ENCODE measurements at places on chromosomes 7 and 10.

- DNase-seq = no peak
Measured at GRCh38 chr7:83410989-83411591, 237.8 kb downstream of the SEMA3E start.

DNA sequence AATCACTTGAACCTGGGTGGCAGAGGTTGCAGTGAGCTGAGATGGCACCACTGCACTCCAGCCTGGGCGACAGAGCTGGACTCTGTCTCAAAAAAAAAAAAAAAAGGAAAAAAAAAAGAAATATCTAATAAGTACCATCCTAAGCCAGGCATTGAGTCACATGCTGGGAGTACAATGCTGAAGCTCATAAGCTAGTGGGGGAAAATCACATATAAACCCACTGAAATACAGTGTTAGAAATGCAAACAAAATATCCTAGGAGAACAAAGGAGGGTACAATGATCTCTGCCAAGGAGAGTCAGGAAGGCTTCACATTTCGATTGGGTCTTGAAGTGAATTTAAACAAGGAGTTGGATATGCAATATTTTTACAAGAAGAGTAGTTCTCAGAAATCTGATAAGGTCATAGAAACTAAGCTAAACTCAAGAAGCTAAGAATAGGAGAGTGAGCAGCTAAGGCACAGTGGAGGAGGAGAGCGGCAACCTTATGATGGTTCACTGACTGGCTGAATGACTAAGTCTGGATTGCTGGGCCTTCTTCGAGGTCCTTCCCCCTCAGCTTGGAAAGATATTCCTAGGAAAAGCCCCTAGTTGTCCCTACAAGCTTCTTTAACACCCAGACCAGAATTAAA, 115.5 kb downstream of the PHTF2 start:
- DNase-seq = no peak

DNA sequence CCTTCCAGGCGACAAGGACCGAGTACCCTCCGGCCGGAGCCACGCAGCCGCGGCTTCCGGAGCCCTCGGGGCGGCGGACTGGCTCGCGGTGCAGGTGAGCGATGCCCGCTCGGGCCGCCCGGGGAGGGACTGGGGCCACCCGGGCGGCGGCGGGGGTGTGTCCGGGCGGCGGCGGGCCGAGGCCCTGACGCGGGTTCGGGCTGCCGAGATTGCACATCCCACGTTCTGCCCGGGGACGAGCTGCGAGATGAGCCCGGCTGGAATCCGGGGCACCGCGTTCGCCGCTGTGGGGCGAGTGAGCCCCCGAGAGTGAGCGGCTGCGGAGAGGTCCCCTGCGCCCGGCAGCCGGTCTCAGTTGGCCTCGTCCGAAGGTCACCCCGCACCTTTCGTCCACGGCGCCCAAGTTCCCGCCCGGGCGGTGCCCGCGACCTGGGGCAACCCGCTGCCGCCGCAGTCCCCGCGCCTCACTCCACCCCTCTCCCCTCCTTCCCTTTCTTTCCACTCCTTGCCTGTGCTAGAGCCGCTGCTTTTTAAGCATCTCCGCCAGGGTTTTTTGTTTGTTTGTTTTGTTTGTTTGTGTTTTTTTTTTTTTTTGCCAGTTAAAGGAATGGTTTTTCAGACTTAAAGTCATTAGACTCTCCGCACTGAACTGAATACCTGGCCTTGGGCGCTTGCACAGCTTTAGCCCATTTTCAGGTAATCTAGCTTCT, 515 bp downstream of the RALA start:
- DNase-seq = no peak

DNA sequence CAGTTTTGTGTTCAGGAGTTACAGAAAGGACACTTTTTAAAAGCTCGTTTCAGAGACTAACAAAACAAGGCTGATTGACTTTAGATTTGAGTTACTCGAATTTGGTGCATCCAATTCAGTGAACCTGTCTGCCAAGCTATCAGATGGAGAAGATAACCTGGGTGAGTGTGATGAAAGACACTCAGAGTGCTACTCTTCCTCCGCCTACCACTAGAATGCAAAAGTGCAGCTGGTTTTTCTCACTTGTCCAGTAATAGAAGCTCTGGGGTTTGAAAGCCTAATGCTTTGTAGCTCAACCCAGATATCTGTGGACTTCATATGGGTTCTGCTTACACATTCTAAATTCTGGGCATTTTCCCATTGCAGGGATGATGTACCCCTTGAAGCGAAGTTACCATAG, 82.8 kb upstream of the NPY start:
- DNase-seq = no peak

DNA sequence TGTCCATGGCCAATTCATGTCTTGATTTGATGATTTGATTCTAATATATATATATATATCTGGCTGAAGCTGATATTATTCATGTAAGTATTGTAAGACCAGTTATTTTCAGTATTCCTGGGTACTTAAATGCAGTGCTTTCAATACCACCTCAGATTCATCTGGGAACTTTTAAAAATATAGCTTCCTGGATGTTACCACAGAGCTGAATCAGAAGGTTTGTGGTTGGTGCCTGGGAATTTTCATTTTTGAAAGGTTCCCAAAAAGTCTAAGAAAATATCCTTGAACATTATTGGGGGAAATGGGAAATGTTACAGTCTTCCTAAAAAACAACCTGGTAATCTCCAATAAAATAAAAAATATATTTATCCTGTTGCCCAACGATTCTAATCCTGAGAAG, 10.7 kb upstream of the PPP3CB start:
- DNase-seq = no peak

DNA sequence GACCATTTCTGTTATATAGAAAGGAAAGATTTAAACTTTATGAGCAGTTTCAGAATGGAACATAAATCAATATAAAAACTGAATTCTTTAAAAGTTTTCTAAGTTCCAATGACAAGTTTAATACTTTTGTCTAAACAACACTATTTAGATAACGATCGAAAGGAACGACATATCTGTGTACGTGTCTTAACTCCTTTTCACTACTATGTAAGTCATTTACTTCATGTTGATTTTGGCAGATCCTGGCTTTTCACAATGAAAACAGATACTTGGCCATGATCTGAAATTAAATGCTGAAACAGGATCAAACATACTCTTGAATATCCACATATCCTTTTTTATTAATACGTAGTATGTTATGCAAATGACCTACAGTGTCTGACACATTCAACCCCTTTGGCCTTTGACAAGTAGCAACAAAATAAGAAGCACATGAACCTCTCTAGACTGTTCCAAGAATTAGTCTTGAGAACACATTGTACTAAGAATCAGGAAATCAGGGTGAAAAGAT, 41.9 kb downstream of the RNLS start:
- no peak for DNase-seq
